Esophagus squamous epithelium (tissue), 5 donors: ENCODE measurements at places on chromosomes 12 and 14.

DNA sequence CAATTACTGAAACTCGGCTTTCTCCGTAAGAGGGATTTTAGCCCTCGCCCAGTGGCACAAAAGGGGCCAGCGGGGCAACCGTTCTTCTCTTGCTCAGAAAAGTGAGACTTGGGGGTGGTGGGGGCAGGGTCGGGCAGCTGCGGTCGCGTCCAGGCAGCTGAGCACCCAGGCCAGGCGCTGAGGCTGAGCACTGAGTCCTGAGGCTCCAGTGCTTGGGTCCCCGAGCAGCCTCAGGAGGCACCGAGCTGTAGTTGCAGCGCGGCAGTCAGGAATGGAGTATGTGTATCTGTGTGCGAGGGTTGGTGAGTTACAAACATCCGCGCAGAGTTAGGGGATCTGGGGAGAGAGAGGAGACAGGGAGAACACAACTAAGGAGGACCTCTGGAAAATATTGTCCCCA lies 4.1 kb upstream of the HOXC6 start:
- no peak for DNase-seq

DNA sequence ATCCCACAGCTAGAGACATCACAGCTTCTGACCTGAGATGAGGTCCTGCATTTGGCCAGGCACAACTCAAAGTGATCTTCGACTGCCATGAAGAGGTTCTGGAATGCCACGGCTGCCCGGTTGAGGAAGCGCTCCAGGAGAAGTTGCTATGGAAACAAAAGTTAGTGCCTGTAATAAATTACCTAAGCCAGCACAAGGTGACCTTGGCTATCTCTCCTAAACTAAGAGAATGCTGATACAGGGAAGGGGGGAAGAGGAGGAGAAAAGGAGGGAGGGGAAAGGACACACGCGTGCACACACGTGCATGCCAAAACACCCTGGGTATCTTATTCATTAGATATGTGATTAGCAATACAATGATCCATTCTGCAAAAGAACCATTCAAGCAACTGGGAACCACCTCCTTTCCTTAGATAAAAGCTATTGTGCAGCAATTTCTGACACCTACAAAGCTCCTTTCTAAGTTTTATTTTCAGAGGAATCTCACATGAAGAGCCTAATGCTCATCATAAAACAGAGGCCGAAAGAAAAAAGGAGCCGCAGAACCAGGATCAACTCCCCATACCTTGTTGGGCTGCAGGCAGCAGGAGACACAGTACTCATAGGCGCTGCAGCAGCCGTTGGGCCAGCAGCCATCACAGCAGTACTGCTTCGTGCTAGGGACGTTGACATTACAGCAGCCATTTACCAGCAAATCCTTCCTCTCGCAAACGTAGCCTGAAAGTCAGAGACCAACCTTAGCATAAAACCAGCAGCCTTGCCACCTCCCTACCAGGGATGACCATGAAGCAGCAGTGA lies 17.9 kb downstream of the SPRING1 start:
- no peak for DNase-seq

DNA sequence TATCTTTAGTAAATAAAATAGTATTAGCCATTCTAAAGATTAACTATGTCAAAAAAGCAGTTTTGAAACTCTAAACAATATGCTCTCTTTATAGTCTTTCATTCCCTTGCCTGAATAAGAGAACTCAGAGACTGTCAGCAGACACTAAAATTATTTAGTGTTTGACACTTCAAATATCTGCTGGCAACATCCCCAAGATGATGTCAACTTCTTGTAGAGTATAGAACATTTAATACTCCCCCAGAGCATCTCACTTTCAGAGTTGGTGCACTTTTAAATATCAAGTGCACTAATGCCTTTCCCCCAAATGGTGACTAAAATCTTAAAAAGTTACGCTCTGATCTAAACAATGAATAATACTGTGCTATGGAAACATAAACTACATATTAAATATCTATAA lies 374.9 kb downstream of the SLC6A15 start:
- no peak for DNase-seq

DNA sequence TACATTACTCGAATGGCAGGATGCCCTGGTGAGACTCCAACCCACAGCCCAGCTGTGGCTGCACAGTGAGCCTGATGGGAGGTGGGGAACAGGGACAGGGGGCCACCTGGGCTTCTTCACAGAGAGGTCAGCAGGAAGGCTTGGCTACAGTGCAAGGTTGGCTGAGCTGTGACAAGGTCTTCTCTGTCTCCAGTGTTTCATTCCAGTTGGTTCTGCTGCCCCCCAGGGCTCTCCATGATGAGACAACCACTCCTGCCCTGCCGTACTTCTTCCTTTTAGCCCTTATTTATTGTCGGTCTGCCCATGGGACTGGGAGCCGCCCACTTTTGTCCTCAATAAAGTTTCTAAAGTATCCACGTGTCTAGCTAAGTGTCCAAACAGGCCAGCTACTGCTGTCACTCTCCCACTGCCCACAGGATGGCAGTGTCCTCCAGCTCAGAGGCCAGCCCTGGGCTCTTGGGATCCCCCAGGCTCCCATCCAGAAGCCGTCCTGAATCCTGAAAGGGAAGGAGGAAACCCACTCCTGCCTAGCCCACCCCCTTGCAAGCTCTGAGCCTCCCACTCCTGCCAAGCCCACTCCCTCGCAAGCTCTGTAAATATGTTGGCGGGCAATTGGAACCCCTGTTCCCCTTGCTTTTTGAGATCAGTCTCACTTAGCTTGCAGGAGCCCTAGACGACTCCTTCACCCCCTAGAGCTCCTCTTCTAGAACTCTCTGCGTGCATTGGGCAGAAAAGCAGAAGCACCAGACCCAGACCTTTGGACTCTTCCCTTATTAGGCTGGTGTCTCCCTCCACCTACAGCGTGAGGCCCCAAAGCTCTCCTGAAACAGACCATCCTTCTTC lies 5.4 kb downstream of the C1QL4 start:
- no peak for DNase-seq

GRCh38 chr14:36866867-36867266 lies 205.2 kb downstream of the PAX9 start:
- DNase-seq, result no peak

DNA sequence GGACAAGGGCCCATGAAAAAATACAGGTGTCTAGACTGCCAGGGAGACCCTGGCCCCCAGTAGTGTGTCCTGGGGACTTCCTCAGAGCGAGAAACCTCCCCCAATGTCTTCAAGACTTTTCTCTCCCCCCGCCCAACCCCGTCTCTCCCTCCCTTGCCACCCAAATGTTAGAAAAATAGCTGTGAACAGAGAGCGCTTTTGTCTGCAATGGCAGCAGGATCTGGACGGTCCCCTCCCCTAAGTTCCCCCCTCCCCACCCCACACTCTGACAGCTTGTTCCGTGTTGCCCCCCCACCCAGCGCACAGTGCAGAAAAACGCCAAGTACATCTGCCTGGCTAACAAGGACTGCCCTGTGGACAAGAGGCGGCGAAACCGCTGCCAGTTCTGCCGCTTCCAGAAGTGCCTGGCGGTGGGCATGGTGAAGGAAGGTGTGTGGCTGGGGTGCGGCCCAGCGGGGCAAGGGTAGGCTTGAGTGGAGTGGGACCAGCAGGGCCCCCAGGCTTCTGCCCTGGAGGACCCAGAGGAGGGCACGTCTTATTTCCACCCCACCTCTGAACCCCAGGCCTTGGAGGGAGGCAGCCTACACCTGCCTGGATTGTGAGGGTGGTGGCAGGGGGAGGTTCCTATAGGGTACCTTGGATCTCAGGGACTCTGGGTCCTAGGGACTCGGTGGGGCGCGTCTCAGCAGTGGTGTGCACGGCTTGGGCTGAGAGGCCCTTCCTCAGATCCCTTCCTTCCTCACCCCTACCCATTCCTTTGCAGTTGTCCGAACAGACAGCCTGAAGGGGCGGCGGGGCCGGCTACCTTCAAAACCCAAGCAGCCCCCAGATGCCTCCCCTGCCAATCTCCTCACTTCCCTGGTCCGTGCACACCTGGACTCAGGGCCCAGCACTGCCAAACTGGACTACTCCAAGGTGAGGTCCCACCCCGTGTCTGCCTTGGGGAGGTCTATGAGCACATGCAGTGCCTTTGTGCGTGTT lies 4.8 kb downstream of the NR4A1 start:
- DNase-seq, result no peak

DNA sequence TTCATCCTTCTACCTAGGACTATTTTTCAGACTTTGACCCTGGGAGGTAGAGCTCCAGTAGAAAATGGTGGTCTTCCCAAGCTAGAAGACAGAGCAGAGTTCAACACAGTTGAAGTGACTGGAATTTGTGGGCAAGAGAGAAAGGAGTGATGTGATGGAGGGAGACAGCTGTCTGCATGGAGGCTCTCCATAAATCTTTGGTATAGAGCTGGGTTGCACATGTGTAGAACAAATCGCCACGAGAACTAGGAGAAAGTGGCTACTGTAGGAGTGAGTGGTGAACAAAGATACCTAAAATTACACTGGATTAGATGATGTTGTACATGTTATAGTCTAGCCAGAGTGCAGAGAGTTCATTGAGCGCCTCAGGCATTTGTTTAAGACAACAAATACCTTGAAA lies 14.5 kb downstream of the GPR135 start:
- no peak for DNase-seq

- no peak for DNase-seq
Observed at GRCh38 chr12:10128687-10129086, 1.3 kb downstream of the CLEC7A start.

- no peak for DNase-seq
Observed at GRCh38 chr14:85583380-85583779, 53.4 kb downstream of the FLRT2 start.

- DNase-seq, result no peak
Observed at GRCh38 chr12:57416039-57416996, 14.5 kb downstream of the R3HDM2 start.

DNA sequence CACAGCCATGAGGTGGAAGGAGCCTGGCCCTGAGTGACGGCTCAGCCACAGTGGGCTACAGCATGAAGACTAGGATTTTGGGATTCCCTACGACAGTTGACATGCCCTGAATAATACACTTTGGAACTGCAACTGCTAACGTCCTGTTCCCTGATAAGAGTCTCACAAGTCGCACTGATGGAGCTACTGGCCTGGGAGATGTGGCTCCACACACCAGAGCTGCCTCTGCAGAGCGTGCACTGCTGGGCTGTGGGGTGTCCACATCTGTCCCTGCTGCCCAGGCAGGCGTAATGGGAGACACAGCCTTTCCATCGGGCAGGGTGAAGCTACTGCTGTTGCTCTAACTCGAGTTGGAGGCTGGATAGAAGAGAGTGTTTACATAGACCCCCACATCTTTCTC lies 42.7 kb upstream of the RASSF3 start:
- DNase-seq, result no peak

GRCh38 chr14:46091819-46092218 lies 559.8 kb downstream of the RPL10L start:
- DNase-seq, result no peak

GRCh38 chr12:116059904-116060303 lies 217.6 kb downstream of the MED13L start:
- no peak for DNase-seq

GRCh38 chr14:66163023-66163422 lies 323.1 kb upstream of the CCDC196 start:
- DNase-seq, result no peak

GRCh38 chr14:95255487-95255886 lies 64.2 kb downstream of the CLMN start:
- no peak for DNase-seq
